Progenitor cell of endocrine pancreas (in vitro differentiated cells): ENCODE measurements at places on chromosomes 5 and 9.

GRCh38 chr5:73451224-73452130, 2.9 kb upstream of the FOXD1 start:
- DNase-seq: peak; percentile 74

- no peak for DNase-seq
Measured at GRCh38 chr5:134139891-134140469, 25.5 kb downstream of the TCF7 start.

DNA sequence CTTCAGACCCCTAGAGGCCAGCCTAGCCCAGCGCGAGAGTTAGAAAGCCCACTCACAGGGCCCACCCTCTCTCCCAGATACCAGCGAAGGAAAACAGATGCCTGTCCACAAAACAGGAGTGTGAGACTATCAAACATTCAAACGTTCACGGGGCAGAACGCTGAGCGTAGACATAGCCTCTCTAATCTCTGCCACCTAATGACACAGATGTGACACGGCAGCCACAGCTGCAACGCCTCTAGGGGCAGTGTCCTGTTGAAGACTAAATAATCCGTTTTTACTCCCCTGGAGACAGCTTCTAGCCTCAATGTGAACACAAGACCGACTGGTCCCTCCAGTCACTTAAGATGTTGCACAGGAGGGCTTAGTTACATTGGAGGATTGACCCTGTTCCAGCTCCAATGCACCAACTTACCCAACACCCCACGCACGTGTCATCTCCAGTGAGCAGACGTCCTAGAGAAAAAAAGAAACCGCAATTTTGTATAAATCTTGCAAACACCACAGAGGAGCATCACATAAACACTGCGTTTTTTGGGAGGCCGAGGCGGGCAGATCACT, 14.3 kb downstream of the DIPK1B start:
- no peak for DNase-seq

DNA sequence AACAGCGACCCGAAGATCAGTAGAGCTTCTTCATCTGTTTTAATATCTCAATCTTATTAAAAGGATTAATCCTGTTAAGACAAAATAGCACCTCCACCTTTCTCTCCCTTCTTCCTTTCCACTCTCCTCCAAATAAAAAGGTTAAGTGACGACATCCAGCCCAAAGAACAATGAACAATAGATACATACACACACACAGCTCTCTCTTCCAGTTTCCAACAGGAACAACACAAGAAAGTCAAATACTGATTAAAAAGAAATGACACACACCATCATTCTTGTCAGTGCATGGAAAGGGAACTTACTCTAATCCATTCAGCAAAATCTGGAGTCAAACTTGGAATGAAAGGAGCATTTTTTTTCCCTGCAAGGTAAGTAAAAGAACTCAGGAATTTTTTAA, 2.8 kb downstream of the ARL15 start:
- DNase-seq: no peak

DNA sequence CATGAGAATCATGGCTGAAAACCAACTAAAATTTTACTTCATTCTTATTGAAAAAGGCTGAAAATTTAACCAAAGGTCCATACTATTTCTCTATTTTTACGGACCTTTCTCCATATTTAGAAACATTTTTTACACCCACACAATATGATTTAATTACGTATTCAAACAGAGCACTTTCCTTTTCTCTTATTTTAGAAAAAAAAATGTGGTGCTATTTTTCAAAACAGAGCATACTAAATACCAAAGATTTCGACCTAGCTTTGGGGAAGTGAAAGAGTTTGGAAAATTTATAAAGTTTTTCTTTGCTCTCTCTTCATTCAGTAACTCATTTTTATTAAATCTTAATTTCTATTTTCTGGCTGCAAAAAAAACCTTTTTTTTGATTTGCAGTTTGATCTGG, 38.1 kb downstream of the RNF145 start:
- no peak for DNase-seq

GRCh38 chr5:142962174-142962533, 192.0 kb downstream of the ARHGAP26 start:
- DNase-seq: no peak

DNA sequence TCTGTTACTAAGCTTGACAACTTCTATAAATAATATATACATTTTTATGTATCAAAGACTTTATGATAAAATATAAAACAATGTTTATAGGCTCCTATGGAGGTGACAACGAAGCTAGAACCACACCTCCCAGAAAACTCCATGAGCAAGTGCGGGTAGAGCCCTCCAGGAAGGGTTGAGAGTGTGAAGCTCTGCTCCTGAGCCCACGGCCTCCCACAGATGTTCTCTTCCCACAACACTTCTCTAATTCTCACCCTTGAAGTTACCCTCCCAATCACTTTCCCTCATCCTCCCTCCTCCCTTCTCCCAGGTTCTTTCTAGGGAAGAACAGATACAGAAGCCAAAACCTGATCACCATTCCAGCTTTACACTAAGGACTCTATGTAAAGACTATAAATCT, 427.6 kb downstream of the SPOCK1 start:
- DNase-seq: no peak

DNA sequence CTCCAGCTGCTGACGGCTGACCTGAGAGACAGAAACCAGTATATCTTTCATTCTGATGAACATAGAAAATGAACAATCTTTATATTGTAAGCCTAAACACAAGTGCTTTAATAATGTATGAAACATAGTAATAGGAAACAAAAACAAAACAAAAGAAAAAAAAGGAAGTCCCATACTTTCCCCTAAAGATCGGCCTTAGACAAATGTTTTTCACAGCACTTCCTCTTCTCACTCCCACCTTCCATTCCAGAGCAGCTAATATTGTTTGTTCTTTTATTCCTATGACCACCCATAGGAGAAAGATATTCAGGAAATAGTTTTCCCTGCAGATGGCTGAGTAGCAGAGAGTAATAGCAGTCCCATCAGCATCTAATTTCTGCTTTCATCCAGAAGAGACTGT, 194.4 kb upstream of the SLC27A6 start:
- no peak for DNase-seq

DNA sequence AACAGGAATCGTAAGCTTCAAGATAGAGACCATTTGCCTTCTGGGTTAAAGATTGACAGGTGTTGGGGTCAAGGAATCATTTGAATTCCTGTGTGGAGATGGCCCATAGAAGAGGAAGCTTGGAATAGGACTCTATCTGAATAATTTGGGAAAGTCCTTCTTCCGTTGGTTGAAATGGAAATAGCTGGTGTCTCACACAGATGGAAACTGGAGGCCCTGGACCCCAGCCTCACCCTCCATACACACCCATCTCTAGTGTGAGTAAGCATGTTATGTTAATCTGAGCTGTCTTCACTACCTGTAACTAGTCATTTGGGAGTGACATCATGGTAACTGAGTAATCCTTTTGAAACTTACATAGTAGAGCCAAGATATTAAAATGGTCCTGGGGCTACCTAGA, 184.4 kb downstream of the CD180 start:
- DNase-seq: no peak

DNA sequence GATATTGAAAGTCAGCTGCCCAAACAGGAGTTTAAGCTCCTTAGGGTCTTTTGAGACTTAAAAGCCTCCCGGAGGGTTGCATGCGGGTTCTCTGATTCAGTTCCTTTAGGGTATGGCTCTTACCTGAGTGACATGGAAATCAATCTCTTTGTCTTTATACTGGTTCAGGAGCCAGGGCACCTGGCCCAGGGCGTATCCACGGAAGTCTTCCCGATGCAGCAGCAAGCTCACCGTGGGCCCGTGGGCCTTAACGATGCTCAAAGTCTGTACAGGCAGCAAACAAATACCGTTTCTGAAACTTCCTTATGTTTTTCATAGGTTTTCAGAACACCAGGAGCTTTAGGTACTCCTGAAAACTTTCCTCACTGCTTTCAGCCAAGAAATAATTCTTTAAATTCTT, 13.2 kb downstream of the MROH2B start:
- DNase-seq: no peak

- DNase-seq: no peak
Measured at GRCh38 chr5:980001-980588, 28.5 kb upstream of the NKD2 start.

DNA sequence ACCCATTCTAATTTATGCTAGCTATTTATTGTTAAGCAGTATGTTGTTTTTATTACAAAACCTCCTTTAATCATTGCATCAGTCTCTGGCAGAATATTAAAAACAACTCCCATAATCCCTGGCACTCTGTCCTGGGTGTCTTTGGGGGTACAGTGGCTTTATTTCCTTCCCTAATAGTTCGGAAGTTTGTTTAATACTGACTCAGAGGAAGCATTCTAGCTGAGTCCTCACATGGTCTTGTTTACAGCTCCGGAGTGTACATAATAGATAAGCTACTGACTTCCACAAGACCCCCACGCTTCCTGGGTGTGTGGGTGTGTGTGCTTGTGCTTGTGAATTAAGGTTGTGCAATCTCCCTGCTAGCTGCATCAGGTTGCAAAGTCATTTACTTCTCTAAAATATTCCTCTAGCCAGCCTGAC, 149.8 kb upstream of the CDKN2B start:
- DNase-seq: no peak

- DNase-seq: no peak
Measured at GRCh38 chr9:90009447-90009846, 404.6 kb downstream of the GADD45G start.

- no peak for DNase-seq
Measured at GRCh38 chr5:59034498-59035186, 451.8 kb downstream of the RAB3C start.

DNA sequence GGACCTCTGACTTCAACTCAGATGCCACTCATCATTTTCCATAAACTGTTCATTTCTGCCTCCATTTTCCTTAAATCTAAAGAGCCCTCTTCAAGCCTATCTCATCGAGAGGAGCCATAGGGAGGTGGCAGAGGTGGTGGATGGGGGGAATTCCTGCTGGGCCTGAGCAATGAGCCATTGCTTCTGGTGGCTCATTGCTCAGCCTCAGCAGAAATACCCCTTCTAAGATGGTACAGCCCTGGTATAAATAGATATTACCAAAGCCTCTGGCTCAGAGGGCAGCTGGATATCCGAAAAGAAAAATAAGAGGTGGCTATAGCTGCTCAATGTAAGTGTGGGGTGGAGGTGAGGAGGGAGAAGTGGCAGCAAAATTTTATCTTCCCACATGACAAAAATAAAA, 313.5 kb downstream of the CAAP1 start:
- no peak for DNase-seq

DNA sequence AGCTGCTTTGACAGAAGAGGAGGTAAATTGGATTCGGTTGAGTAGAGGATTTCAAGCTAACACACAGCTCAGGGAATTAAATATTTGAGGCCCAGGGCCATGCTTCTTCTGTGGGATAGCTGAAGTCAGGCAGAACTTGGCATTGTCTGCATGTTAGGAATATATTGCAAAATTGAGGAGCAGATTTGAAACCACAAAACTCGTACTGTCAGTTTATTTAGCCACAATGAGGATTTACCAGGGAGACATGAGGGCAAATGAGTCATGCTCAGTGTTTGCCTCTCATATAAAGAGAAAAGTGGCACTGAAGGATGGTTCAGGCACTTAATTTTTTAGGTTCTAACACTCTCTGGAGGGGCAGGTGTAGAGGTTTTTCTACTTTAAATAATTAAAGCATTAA, 83.0 kb upstream of the PRLR start:
- DNase-seq: no peak

GRCh38 chr5:129905473-129906176, 1.4 kb downstream of the CHSY3 start:
- DNase-seq: peak; percentile 12

GRCh38 chr9:4284925-4285324, 14.9 kb downstream of the GLIS3 start:
- no peak for DNase-seq

DNA sequence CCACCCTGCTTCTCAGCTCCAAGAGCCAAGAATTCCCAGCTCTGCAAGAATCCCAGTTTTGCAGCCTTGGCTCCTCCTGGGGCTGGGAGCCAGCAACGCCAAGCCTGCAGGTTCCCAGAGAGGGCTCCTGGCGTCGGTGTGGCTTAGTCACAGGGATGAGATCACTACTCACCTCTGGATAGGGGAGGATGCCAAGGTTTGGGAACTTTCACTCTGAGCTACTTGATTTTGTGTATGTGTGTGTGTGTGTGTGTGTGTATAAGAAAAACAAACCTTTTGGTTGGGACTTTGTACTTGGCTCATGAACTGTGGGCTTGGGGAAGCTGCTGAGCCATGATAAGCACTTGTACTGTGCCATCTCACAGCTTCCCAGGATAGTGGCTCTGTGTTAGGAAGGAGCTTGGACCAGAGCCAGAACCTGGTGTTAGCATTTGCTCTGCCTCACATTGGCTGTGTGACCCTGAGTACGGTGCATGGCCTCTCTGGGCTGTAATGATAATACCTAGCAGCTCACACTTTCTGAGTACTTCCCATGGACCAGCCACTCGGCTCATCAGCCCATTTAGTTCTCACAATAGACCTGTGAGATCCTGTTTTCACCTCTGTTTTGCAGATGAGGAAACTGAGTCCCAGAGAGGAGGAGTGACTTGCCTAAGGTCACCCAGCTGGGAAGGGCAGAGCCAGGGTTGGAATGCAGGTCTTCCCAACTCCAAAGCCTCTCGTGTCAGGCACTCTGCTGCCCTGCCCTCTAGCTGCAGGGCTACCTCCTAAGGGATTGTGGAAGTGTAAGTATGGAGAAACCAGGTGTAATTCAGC, 41.4 kb upstream of the DAB2IP start:
- no peak for DNase-seq

GRCh38 chr5:42005561-42006153, 80.6 kb downstream of the FBXO4 start:
- no peak for DNase-seq

GRCh38 chr5:82603033-82603987, 325.2 kb upstream of the RPS23 start:
- no peak for DNase-seq

GRCh38 chr5:157563373-157563928, 12.1 kb downstream of the ADAM19 start:
- no peak for DNase-seq

DNA sequence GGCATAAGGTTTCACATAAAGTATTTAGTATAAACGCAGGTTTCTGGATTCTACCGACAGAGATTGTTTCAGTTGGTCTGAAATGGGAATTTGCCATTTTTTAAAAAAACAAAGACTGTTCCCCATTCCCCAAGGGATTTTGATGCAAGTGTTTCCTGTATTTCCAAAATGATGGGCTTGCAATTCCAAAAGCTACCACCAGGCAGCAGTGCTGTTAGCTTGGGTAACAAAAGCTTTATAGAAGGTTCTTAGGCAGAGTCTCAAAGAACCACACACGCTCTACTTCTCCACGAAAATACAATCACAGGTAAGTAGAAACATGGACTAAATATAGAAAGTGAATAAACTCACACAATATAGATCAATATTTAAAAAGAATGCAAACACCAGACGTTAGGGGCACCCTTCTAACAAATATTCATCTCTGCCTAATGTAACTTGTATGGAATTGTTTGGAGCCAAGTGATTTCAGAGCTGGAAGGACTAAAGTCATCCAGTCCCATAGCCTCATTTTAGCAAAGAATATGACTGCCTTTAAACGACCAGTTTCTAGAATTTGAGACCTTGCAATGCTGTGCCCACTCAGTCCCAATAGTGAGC, 154.3 kb downstream of the SPOCK1 start:
- peak; percentile 25 for DNase-seq

DNA sequence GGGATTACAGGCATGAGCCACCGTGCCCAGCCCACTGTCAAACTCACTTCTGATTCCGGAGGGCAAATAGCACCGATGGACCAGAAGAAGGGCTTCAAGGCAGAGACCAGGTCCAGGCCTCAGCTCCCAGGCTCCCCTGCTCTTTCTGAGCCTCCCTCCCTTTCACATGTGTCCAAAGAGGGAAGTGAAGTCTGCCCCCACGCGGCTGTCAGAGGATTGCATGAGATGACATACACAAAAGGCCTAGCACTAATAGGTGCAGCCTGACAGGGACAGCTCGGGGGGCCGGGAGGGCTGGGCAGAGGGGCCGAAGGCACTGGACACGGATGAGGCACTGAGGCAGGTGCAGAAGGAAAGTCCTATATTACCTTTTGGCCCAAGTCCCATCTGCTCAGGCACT, 16.1 kb downstream of the FBP1 start:
- DNase-seq: peak; percentile 26
